DMS79 treated with DMSO at 0.1 percent for 48 hours (cell line): ENCODE measurements at places on chromosomes 5 and 9.

- DNase-seq, result no peak
These were observed 347.8 kb downstream of the EFNA5 start for GRCh38 chr5:107322936-107323335.

- DNase-seq, result no peak
These were observed 174.8 kb downstream of the SLF1 start for GRCh38 chr5:94793113-94793815.

DNA sequence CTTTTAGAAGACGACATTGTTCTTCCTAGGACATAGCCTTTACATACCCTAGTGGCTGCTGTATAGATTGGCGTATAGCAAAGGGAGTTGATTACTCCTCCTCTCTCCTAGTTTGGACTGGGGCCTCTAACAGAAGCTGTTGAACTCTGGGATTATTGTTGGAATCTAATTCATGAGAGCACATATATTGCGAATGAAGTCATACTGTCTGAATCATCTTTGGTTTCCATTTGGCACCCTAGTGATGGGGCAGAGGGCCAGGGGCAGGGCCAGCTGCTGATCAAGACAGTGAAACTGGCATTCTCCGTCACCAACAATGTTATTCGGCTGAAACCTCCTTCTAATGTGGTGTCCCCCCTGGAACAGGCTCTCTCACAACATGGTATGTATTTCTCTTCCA is 40.3 kb downstream of the NUP188 start:
- no peak for DNase-seq

- no peak for DNase-seq
These were observed 11.7 kb downstream of the TAL2 start for GRCh38 chr9:105673850-105674387.

DNA sequence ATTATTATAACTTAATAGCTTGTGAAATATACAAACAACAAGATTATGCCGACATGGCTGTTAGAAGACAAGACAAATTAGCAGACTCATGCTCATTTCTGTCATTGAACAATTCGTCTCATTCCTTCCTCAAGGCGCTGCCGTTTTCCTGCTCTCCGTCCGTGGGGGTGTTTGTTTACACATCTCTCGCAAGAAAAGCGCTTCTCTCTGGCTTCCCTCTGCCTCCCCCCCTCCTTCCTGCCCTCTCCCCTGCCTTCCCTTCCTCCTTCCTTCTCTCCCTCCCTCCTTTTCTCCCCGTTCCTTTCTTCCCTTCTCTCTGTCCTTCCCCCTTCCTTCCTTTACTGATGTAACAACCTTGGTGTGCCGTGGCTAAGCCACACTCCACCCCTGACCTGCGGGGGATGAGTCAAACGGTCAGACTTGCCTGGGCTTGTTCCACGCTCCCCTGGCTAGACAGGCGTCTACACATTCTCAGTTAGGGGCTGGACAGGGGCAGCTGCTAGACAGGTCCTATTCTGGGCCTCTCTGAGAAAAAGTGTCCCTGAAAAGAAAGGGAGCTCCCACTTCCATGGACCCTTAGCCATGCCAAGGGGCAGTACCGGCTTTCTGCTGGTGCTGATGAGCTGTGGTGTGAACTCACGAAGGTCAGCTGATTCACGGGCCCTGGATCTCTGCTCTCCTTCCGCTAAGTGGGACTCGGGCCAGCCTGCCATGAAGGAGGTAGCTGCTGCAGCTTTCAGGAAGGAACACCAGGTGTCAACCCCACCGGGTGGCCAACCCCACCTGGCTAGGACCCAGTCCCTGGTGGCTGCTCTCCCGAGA is 32.0 kb upstream of the SPTLC1 start:
- DNase-seq, result peak; percentile 49

GRCh38 chr5:133262690-133263089 is 210.9 kb downstream of the HSPA4 start:
- no peak for DNase-seq

GRCh38 chr5:60445921-60446320 is 254.0 kb downstream of the DEPDC1B start:
- DNase-seq, result no peak

- no peak for DNase-seq
These were observed 53.9 kb upstream of the TMEM171 start for GRCh38 chr5:73066466-73066865.

GRCh38 chr5:136042665-136043121 is 13.9 kb downstream of the TGFBI start:
- no peak for DNase-seq

GRCh38 chr9:112841261-112841660 is 49.4 kb downstream of the SLC46A2 start:
- DNase-seq, result no peak

- no peak for DNase-seq
These were observed 14.6 kb downstream of the SPATA9 start for GRCh38 chr5:95668216-95668615.

- DNase-seq, result no peak
These were observed 8.4 kb downstream of the PSD2 start for GRCh38 chr5:139803978-139804377.

- no peak for DNase-seq
These were observed 137.6 kb downstream of the SUSD1 start for GRCh38 chr9:112037281-112038016.

GRCh38 chr5:132269635-132270334 is 12.3 kb downstream of the PDLIM4 start:
- no peak for DNase-seq

- no peak for DNase-seq
These were observed 64.2 kb downstream of the LHX2 start for GRCh38 chr9:124075761-124076160.

GRCh38 chr9:129306318-129306973 is 128.4 kb upstream of the IER5L start:
- DNase-seq, result no peak

DNA sequence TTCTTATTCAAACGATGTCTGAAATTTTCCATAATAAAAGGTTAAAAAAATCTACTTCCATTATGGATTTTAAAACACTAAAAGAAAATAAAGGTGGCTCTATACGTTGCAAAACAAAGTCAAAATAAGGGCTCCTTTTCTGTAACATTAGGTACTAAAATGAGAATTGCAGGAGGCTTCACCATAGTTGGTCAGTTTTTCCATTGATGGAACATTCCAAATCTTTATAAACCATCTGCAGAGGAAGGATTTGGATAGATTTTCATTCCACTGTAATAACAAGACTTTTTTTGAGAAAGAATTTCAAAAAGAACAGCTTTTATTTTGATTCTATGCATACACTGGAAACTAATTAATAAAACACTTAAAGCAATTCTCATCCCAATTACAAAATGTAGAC is 145.6 kb downstream of the LURAP1L start:
- no peak for DNase-seq

- no peak for DNase-seq
These were observed 78.4 kb upstream of the ICE1 start for GRCh38 chr5:5344051-5344571.

GRCh38 chr5:32711681-32712480 is 760 bp downstream of the NPR3 start:
- DNase-seq, result no peak

DNA sequence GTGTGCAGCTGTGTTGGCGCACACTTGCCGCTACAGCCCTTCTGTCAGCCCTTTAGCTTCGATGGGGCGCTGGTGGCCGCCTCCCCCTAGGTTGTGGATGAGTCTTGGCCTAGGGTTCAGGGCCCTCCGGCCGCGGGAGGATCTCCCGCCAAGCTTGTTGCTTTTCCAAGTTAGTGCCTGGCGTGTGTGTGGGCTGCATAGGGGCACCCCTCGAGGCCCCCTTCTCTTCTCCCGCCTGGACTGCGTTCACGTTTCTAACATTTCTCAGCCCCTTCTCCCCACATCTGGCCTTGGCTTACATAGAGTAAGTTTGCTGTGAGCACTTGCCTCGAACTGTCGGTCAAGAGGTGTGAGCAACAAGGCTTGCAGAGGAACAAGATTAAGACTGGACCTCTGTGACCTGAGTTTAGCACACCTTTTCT is 413 bp upstream of the OXCT1 start:
- DNase-seq, result peak; percentile 5

DNA sequence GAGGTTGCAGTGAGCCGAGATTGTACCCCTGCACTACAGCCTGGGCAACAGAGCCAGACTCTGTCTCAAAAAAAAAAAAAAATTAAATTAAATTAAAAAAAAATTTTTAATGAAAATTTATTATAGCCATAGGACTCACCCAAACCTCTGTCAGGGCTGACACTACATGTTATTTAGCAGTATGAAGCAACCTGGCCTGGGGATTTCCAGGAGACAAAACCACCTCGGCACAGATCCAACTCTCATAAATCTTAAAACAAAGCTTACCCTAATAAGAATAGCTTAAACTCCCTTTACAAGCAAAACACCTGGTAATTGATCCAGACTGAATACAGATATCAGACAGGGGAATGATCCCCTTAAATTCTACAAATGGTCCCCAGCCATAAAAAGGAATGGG is 38.4 kb downstream of the PPP1R2B start:
- DNase-seq, result no peak

GRCh38 chr5:172622091-172623046 is 18.7 kb upstream of the NEURL1B start:
- DNase-seq, result no peak

- no peak for DNase-seq
These were observed 556.7 kb upstream of the TLE4 start for GRCh38 chr9:79014929-79015699.
